Tibial artery (tissue), 4 donors: ENCODE measurements at places on chromosomes 12 and 14.
A peak's percentile ranks its signal among the peaks of the same experiment; 100 is the strongest.

DNA sequence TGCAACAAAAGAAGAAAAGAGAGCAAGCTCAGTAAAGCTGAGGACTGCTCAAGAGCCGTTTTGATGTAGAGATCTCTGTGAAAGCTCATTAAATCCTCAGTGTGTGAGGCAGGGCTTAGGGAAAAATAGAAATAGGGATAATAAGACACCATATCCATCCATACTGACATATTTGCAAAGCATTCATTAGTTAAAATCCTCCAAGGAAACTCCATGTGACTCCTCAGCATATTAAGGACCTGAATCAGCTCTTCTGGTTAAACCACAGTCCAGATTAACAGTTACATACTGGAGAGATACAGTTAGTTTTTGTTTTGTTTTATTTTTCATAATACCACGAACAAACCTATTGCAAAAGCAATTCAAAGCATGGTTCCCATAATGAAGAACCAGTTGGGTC is 288.2 kb downstream of the PAWR start:
- DNase-seq, result no peak
- no peak overlapping the region for H3K27ac ChIP-seq
- H3K27me3 ChIP-seq, result no peaks in the 10 kb centered on the region
- no peak overlapping the region for H3K4me3 ChIP-seq
- no peaks in the 10 kb centered on the region for H3K4me1 ChIP-seq

- no peaks in the 10 kb centered on the region for H3K36me3 ChIP-seq
- H3K27me3 ChIP-seq, result no peaks in the 10 kb centered on the region
- H3K4me1 ChIP-seq, result peaks cover 64% of the 10 kb centered on the region
These were observed 27.0 kb downstream of the GPR135 start for GRCh38 chr14:59438195-59438647.

DNA sequence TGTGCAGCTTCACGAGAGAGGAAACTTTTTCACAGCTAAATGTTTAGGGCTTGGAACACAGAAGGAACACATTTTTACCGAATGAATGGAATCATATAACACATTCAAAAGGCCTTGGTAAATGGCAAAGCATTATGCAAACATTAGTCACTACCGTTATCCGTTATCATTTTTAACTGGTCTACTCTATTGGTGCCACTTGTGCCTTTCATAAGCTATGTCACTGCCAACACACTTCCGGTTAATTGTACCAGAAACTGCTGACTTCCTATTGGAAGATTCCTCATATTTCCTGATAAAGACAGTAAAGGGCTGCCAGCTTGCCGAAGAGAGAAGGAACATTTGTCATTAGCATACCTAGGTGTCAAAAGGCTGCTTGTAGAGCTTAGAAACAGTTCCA is 169.2 kb downstream of the APAF1 start:
- H3K36me3 ChIP-seq, result no peaks in the 10 kb centered on the region
- no peak overlapping the region for H3K27ac ChIP-seq
- no peaks in the 10 kb centered on the region for H3K27me3 ChIP-seq

- peaks cover 13% of the 10 kb centered on the region for H3K27me3 ChIP-seq
- no peak for DNase-seq
- no peaks in the 10 kb centered on the region for H3K4me1 ChIP-seq
- H3K36me3 ChIP-seq, result no peaks in the 10 kb centered on the region
- no peak overlapping the region for H3K27ac ChIP-seq
- no peak overlapping the region for H3K4me3 ChIP-seq
These were observed 6.9 kb upstream of the SVOP start for GRCh38 chr12:109027767-109028166.

DNA sequence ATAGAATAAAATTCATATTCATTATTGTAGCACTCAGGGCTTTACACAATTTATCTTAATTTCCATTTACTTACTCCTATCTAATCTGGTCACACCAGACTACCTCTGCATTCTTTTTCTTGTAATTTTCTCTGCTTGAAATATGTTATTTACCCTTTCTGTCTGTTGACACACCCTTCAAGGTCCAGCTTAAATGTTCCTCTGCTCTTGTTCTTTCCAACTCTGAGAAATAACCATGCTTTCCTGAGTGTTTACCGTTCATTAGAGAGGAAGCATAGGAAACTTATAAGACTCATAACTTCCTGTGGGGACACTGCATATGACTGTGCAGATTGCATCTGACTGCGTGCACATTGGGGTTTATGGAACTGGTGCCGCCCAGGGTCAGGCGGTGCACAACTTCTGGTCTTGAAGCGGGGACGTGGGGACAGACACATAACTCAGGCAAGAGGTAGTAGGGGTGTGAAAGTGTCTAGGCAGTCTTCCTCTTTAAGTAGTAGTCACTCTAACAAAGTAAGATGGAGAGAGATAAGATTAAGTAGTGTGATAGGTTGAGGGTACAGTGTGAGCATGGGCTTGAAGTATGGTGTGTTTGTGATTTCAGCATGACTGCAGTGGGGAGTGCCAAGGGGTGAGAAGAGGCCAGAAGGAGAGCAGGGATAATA is 42.6 kb upstream of the FOXJ2 start:
- no peaks in the 10 kb centered on the region for H3K36me3 ChIP-seq
- no peak overlapping the region for H3K4me3 ChIP-seq
- no peaks in the 10 kb centered on the region for H3K4me1 ChIP-seq

DNA sequence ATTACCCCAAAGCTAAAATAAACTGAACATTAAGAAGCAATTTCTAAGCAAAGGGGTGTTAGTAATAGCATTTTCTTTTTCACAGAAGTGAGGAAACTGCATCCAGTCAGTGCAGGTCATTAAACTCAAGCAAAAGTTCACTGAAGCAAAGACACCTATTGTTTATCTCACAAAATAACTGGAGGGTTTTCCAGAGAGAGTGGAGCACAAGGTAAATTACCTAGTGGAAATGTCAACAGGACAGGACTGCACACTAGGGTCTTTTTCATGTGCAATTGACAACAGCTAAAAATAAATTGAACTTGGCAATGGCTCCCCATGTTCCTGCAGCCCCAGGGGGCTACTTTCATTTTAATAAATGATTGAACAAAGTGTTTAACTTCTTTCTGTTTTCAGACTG is 742.0 kb downstream of the GALC start:
- H3K27ac ChIP-seq, result no peak overlapping the region
- H3K4me3 ChIP-seq, result no peak overlapping the region
- DNase-seq, result no peak

- no peaks in the 10 kb centered on the region for H3K27me3 ChIP-seq
- no peaks in the 10 kb centered on the region for H3K36me3 ChIP-seq
- H3K4me3 ChIP-seq, result peak within 1 kb of the TSS; percentile 70
- peak; percentile 82 for DNase-seq
These were observed at the start of the genes AMIGO2 and PCED1B for GRCh38 chr12:47079468-47079980. Gene AMIGO2 (minus strand): TSS chr12:47079959. CDS start chr12:47079002, 957 bp downstream. Gene PCED1B (plus strand): TSS chr12:47079621. CDS start chr12:47235064, 155,443 bp downstream.

- H3K36me3 ChIP-seq, result no peaks in the 10 kb centered on the region
- DNase-seq, result no peak
- no peaks in the 10 kb centered on the region for H3K27me3 ChIP-seq
- peaks cover 3% of the 10 kb centered on the region for H3K4me1 ChIP-seq
- H3K4me3 ChIP-seq, result no peak overlapping the region
- H3K27ac ChIP-seq, result no peak overlapping the region
These were observed 229.8 kb upstream of the LRIG3 start for GRCh38 chr12:59149995-59150642.

DNA sequence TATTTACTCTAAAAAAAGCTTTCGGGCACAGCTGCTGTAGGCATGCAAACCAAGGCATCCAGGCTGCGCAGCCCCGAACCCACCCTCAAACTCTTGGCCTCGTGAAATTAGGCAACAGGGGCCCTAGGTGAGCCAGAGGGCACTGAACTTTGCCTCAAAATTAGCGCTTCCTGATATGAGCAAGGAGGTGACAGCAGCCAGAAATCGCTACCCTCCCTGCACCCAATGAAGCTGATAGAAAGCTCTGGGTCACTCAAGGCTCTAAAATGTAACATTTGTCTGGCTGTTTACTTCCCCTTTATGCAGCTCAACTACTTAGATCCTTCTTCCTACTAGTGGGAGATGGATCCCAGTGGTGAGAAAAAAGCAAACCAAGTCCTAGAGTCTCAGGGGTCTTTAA is 61.8 kb downstream of the PITPNM2 start:
- DNase-seq, result no peak
- peaks cover 5% of the 10 kb centered on the region for H3K4me1 ChIP-seq
- H3K36me3 ChIP-seq, result no peaks in the 10 kb centered on the region

GRCh38 chr14:49992901-49993339 is 100.0 kb downstream of the ARF6 start:
- H3K4me1 ChIP-seq, result no peaks in the 10 kb centered on the region
- no peaks in the 10 kb centered on the region for H3K36me3 ChIP-seq
- H3K4me3 ChIP-seq, result no peak overlapping the region
- H3K27ac ChIP-seq, result no peak overlapping the region
- no peaks in the 10 kb centered on the region for H3K27me3 ChIP-seq
- no peak for DNase-seq

GRCh38 chr14:56131865-56132833 is 13.9 kb downstream of the PELI2 start:
- H3K4me1 ChIP-seq, result peaks cover 36% of the 10 kb centered on the region
- H3K27me3 ChIP-seq, result no peaks in the 10 kb centered on the region
- no peak overlapping the region for H3K4me3 ChIP-seq
- no peaks in the 10 kb centered on the region for H3K36me3 ChIP-seq

DNA sequence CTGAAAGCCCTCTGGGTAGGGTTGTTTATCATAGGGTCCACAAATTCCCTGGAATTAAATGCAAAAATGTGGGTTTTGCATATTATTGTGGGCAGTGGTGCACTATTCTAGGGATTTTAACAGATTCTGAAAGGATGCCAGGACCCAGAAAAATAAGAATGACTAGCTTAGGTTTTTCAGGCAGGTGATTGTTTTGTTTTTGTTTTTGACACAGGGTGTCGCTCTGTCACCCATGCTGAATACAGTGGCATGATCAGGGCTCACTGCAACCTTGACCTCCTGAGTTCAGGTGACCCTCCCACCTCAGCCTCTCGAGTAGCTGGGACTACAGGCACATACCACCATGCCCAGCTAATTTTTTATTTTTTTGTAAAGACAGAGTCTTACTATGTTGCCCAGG is 19.2 kb downstream of the GALNT6 start:
- no peak for DNase-seq
- H3K4me3 ChIP-seq, result no peak overlapping the region
- H3K4me1 ChIP-seq, result no peaks in the 10 kb centered on the region
- H3K27me3 ChIP-seq, result no peaks in the 10 kb centered on the region

- peaks cover 5% of the 10 kb centered on the region for H3K36me3 ChIP-seq
- no peak for DNase-seq
- no peak overlapping the region for H3K4me3 ChIP-seq
- H3K4me1 ChIP-seq, result no peaks in the 10 kb centered on the region
- no peak overlapping the region for H3K27ac ChIP-seq
- no peaks in the 10 kb centered on the region for H3K27me3 ChIP-seq
These were observed 95.7 kb downstream of the PPP2R5C start for GRCh38 chr14:101857226-101857625.

GRCh38 chr12:52207895-52208294 is 16.1 kb upstream of the KRT80 start:
- H3K36me3 ChIP-seq, result no peaks in the 10 kb centered on the region
- no peaks in the 10 kb centered on the region for H3K27me3 ChIP-seq
- peak; percentile 57 for DNase-seq
- H3K4me3 ChIP-seq, result no peak overlapping the region
- H3K4me1 ChIP-seq, result no peaks in the 10 kb centered on the region
- H3K27ac ChIP-seq, result no peak overlapping the region

DNA sequence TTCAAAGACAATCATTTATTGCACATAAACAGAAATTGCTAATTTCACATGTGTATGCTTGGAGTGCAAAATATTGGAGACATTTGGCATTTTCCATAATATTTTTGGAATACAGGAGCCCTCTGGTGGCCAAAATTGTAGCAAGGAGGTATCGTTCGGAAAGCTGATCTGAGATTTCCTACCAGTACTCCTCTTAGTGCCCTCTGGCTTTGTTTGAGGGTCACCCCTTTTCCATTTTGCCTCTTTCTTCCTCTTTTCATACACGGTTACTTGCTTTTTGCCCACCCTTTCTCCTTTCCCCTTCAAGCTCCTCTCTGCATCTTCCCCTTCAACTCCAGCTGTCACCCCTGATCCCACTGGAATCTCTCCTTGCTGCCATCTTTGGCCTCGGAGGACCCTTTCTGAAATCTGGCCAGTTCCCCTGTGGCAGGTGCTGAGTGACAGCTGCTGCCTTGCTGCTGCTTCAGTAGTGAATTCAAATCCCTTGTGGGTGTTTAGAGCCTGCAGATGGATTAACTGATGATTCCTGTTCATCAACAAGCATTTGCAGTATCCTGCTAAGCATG is 164.6 kb upstream of the PARP11 start:
- no peak overlapping the region for H3K4me3 ChIP-seq
- H3K4me1 ChIP-seq, result no peaks in the 10 kb centered on the region
- peak; percentile 48 for DNase-seq
- H3K27me3 ChIP-seq, result no peaks in the 10 kb centered on the region

GRCh38 chr14:74940956-74941565 is 14.3 kb downstream of the PGF start:
- no peak overlapping the region for H3K4me3 ChIP-seq
- H3K27ac ChIP-seq, result peak overlapping the region; percentile 81
- H3K4me1 ChIP-seq, result peaks cover 43% of the 10 kb centered on the region
- H3K36me3 ChIP-seq, result peaks cover 16% of the 10 kb centered on the region
- no peaks in the 10 kb centered on the region for H3K27me3 ChIP-seq

- H3K27me3 ChIP-seq, result no peaks in the 10 kb centered on the region
- no peak for DNase-seq
- no peaks in the 10 kb centered on the region for H3K4me1 ChIP-seq
- no peaks in the 10 kb centered on the region for H3K36me3 ChIP-seq
- no peak overlapping the region for H3K27ac ChIP-seq
These were observed 65.8 kb downstream of the PITPNM2 start for GRCh38 chr12:123085066-123085465.

DNA sequence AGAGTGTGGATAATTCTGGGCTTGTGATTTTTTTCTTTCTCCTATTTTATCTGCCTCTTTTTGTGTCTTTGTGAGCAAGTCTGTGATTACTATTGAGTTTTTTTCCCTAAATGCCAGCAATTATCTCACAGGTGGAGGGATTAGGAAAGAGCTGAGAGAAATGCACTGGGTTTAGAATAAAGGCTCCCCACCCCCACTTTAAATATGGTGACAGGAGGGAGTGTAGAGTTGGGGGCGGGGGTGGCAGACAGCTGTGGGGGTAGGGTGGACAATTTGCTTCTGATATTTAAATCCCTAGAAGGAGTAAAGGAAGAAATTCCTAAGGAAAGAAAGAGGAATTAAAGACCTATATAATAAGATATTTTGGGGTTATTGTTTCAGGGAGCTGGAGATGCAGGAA is 145.9 kb downstream of the NRXN3 start:
- no peak for DNase-seq
- H3K4me3 ChIP-seq, result no peak overlapping the region
- H3K27ac ChIP-seq, result no peak overlapping the region
- H3K36me3 ChIP-seq, result no peaks in the 10 kb centered on the region

- H3K27me3 ChIP-seq, result no peaks in the 10 kb centered on the region
- no peak for DNase-seq
- no peak overlapping the region for H3K4me3 ChIP-seq
These were observed 27.4 kb downstream of the FAM177A1 start for GRCh38 chr14:35073486-35073885.

DNA sequence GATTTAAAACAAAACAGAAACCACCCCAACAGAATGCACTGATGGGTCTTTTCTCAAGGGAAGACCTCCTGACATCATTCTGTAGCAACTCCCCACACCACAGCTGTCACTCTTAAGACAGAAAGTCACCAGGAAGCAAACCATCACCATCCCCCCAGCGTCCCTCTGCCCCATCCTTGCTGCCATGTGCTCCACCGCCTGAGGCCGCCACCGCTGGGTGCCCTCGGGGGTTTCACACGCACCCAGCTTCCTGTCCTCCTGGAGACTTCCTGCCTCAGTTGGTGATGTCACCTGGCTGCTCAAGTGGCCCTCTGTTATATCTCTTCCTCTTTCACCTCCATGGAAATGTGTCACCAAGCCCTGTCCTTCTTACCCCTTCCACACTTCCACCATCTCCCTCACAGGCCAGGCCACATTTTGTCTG is 71.4 kb upstream of the GPR68 start:
- H3K4me1 ChIP-seq, result peaks cover 9% of the 10 kb centered on the region
- no peaks in the 10 kb centered on the region for H3K36me3 ChIP-seq
- H3K27me3 ChIP-seq, result peaks cover 16% of the 10 kb centered on the region
- DNase-seq, result no peak
- no peak overlapping the region for H3K4me3 ChIP-seq
